ENCODE measurements at places on chromosomes 4 and X. TPM values are rescaled to one million over a fixed set of nuclear protein-coding genes. Genes with fewer than 3 reads are reported as not detected.

DNA sequence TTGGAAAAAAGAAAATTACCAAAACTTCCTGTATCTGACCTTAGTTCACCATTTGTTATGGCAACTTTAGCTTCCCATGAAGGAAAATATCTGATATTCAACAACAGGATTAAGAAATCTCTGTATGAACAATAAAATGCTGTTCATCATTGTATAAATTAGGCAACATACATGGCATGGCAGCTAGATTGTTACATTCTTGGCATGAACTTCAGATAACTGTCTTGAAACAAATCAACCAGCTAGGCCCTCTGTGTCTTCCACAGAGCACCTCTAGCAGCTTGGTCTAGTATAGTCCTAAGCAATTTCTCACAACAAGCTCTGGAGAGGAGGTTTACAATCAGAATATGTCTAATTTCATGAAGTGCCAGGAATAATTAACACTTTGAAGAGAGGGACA, 105.4 kb upstream of the PCDH7 start:
- DNase-seq, result no peak

DNA sequence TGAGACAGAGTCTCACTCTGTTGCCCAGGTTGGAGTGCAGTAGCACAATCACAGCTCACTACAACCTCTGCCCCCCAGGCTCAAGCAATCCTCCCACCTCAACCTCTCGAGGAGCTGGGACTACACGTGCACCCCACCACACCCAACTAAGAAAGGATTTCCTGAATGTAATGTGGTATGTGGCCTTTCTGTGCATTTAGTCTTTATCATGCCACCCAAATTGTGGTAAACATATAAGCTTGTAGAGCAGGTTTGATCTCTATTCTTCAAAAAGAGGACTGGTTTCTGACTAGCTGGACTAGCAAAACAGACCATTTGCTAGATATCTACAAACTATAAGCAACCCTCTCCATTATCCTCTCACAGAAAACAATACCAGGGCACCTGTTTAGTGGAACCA, 33.6 kb downstream of the ELOVL6 start:
- DNase-seq, result no peak

DNA sequence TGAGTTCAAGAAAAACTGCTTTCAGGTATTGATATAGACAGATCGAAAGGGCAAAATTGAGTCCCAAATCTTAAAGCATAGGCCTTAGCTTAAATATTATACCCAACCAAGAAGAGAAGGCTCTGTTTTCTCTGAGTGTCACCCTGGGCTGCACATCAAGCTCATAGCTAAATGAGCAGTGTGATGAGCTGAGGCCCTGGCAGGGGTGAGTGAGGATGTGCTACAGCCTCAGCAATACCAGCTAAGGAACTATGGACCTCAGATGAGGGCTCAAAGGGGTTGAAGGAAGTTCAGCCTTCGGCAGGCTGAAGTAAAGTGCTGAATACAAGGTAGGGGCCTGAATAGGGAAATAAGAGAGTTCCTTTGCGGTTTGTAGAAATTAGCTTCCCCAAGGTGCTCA, 79.3 kb downstream of the FAM114A1 start:
- no peak for DNase-seq

DNA sequence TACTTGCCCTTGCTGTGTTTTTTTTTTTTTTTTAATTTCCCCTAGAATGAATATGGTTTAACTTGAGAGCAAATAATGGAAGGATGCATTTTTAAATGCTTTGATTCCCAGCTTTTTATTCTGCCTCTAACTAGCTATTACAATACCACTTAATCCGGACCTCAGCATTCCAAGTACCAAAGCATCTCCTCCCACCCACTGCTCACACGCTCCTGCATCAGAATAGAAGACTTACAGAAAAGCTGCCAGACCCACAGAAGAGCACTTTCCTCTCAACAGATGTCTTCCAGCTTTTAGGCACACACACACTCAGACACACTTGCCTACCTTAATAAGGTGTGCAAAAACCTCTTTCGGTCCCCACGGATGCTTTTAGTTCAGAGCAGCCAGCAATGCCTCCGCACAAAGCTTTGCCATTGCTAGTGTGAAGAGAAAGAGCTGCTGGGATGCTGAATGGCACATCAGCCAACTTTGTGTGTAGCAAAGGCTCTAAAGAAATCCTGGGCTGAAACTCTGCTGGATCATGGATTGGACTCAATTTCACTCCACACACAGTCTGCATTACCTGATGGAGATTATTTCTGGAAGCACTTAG, 1056.2 kb downstream of the DMD start:
- no peak for DNase-seq

DNA sequence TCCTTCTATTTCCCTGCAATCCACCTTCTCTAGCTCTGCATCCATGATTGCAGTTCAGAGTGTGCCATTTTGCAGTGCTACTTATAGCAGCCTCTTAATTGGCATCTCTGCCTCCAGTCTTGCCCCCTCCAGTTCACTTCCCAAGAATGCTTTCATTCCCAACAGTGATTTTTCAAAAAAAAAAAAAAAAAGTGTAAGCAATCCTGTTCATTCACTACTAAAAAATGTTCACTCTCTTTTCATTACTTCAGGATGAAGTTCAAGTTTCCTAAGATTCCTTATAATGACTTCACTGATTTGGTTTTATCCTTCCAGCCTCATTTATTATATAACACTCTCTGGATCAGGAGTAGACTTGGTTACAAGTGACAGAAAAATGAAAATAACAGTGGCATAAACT, 124.7 kb upstream of the LNX1 start:
- DNase-seq, result no peak

GRCh38 chr4:38623260-38623659, 40.7 kb upstream of the KLF3 start:
- DNase-seq, result no peak

DNA sequence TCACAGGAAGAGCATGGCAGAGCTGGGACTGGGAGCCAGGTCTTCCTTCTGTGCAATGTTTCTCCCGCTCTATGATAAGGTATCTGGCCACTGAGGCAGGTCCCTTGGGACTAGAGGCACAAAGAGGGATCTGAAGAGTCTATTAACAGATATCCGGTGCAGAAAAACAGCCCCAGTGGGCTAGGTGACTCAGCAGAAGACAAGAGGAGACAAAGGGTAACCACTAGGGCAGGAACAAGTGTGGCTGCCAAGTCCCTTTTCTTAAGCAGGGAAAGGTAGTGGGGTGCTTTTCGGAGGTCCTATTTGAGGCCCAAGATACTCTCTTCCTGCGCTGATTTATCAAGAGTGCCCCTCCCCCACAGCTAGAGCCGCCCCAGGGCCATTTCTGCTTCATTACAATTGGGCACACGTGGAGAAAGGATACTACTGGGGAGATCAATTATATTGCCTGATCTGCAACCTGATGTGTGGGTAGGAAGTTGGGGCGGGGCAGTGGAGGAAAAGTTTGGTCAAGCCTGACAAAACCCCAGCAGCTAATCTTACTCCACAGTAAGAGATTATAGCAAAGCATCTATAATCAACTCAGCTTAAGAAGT, at the start of gene DGAT2L6:
Gene DGAT2L6, plus strand, starts transcription at position 546 of the 596 bp plus-strand sequence. CDS start 100 bp downstream, outside the sequence.
- no peak for DNase-seq

DNA sequence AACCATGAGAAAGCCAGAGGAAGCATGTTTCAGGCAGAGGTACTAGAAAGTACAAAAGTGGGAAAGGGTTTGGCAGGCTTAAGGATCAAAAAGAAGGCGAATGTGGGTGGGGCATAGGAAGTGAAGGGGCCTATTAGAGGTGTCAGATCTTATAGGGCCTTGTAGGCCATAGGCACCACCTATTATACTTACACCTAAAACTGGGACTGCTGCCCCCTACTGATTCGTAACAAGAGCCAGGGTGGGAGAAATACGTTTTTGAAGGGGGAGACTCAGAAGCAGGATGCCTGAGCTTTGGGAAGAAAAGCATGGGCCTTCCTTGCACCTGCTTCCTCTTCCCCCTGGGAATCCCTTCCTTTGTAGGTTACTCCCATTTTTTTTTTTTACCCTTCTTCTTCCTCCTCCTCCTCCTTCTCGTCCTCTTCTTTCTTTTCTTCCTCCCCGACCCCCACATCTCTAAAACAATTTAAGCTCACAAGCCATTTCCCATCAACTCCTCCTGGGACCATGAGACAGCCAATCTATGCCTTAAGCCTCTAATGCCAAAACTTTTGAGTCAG, 40.7 kb upstream of the GPC3 start:
- no peak for DNase-seq

THOC2 gene
- 27.6 TPM for total RNA-seq

- DNase-seq, result peak; percentile 49
Measured at GRCh38 chrX:52923781-52924241, 26.7 kb downstream of the FAM156B start.

DNA sequence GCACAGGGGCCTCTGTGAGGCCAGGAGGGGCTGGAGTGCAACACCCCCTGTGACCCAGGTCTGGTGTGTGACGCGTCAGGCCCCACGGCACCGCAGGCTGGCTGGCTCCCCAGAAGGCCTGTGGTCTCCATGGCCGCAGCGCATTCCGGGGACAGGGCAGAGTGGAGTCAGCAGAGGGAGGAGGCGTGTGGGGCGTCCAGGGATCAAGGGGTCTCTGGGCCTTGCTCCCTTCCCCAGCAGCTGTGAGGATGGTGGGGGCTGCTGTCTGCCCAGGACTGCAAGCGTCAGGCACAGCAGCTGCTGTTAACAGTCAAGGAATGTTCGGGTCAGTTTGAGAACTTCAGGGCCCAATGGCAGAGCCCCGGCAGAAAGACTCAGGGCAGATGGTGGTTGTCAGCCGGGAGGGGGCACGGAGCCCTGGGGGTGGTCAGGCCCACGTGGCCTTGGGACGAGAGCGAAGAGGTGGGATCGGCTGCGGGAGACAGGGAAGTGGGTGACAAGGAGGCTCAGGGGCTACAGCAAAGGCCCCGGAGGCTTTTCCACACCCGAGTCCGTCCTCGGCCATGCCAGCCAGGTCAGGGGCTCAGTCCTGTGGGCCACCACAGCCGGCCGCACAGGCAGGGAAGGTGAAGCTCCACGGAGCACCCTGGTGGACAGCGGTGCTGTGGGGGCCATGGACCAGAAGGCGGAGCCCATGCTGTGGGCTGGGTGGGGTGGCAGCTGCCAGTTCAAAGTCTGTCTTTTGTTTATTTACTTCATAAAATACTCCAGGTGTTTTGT, 18.3 kb downstream of the PCGF3 start:
- no peak for DNase-seq

GRCh38 chrX:36508042-36508441, 500.1 kb upstream of the FAM47C start:
- no peak for DNase-seq

TEX13C gene
- not detected for total RNA-seq

GRCh38 chr4:47839259-47839658, 1.4 kb upstream of the CORIN start:
- DNase-seq, result no peak

DNA sequence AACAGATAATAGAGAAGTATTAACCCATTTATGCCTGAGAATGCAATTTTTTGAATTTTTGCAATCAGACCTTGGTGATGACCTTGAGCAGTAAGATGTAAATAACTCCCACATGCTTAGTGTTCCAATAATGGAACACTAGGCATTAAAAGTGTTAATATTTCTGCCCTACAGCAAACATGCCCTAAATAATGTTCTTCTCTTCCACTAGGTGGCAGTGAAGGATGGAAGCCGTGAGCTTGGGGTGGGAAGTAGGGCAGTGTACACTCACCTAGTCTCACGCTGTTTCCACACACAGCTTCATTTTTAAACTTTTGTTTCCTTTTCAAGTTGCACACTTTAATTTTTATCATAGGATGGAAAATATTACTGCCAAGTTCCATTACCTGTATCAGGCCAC, 613.1 kb upstream of the HS3ST1 start:
- no peak for DNase-seq

GRCh38 chr4:158649111-158649680, 22.5 kb downstream of the C4orf46 start:
- no peak for DNase-seq

DNA sequence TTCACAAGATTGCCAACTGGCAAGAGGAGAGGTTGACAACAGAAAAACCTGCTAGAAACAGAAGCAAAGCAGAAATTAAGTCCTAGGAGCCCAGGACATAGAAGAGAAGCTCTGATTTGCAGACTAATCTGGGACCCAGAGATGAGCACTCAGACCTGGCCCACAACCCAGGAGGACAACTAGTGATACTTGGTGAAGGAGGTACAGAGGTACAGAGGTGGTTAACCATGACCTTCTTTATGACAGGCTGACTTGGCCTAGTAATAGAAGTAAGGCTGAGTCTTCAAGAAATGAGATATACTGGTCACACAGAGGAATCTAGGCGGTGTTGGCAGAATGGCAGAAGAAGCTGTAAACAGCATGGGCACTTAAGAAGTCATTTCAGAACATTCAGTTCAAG, 43.6 kb downstream of the ANXA5 start:
- DNase-seq, result no peak

RRH gene
- not detected for total RNA-seq

- DNase-seq, result no peak
Measured at GRCh38 chr4:140363051-140363450, 10.4 kb upstream of the SCOC start.

DNA sequence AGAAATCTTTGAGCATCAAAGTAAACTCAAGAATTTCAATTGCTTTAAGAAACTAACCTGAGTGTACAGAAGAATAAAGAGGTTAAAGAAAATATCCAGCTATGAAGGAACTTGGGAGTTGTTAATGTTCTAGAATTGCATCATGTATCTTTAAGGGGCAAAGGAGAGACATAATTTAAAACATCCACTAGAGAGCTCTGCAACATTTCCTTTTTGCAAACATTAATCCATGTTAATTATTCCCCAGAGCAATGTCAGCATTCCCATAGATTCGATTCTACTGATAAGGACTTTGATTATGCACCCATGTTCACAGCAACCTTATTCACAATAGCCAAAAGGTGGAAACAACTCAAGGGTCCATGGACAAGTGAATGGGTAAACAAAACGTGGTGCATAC, 80.2 kb upstream of the SORBS2 start:
- no peak for DNase-seq

DNA sequence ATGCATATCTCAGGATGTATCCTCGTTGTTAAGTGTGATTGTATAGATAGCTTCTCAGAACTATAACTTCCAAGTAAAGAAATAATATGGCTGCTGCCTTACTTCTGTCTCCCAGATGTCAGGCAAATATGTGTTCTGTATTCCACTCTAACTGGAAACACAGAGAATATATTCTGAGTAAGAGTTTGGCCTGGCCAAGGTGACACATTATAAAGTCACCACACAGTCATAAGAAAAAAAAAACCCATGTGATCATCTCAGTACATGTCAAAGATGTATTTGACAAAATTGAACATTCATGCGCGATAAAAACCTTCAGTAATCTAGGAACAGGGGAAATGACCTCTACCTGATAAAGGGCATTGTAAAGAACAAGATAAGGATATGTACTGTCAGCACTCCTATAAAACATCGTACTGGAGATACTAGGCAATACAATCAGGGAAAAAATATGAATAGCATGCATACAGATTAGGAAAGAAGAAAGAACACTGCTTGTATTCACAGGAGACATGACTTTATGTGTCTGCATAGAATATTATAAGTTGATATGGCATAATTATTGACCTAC, 207.1 kb downstream of the ZNF330 start:
- DNase-seq, result no peak

- DNase-seq, result no peak
Measured at GRCh38 chr4:42654631-42655268, 2.2 kb downstream of the ATP8A1 start.

- DNase-seq, result no peak
Measured at GRCh38 chr4:143699331-143700045, 987 bp downstream of the FREM3 start.
